ENCODE measurements at places on chromosomes 1 and 21.

GRCh38 chr21:27756191-27756590 is 789.3 kb upstream of the ADAMTS5 start:
- no peak for DNase-seq

- no peak for DNase-seq
These were observed 2.6 kb downstream of the HDGF start for GRCh38 chr1:156748670-156749418.

- no peak for DNase-seq
These were observed 67.0 kb upstream of the PDE9A start for GRCh38 chr21:42586406-42586805.

GRCh38 chr1:51325878-51326755 is 4.2 kb downstream of the TTC39A start:
- no peak for DNase-seq

GRCh38 chr1:31781756-31782371 is 17.7 kb upstream of the ADGRB2 start:
- DNase-seq, result no peak

GRCh38 chr1:21904704-21905520 is 32.2 kb downstream of the HSPG2 start:
- DNase-seq, result peak; percentile 72

DNA sequence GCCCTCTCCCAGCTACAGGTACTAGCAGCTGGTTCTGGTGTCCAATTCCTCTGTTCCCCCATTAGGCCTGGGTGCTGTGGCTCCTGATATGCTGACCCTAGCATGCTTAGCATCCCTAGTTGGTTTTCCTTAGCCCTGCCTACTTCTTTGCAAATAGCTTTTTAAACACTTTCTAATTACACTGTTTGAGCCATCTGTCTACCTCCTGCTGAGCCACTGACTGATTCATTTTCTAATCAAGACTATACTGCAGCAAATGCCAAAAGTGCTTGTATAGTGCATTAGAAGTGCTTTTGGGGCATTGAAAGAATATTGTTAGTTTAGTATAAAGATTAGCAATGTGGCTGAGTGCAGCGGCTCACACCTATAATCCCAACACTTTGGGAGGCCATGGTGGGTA is 36.3 kb downstream of the ERICH3 start:
- no peak for DNase-seq

GRCh38 chr1:42114229-42114628 is 39.0 kb upstream of the GUCA2B start:
- no peak for DNase-seq

DNA sequence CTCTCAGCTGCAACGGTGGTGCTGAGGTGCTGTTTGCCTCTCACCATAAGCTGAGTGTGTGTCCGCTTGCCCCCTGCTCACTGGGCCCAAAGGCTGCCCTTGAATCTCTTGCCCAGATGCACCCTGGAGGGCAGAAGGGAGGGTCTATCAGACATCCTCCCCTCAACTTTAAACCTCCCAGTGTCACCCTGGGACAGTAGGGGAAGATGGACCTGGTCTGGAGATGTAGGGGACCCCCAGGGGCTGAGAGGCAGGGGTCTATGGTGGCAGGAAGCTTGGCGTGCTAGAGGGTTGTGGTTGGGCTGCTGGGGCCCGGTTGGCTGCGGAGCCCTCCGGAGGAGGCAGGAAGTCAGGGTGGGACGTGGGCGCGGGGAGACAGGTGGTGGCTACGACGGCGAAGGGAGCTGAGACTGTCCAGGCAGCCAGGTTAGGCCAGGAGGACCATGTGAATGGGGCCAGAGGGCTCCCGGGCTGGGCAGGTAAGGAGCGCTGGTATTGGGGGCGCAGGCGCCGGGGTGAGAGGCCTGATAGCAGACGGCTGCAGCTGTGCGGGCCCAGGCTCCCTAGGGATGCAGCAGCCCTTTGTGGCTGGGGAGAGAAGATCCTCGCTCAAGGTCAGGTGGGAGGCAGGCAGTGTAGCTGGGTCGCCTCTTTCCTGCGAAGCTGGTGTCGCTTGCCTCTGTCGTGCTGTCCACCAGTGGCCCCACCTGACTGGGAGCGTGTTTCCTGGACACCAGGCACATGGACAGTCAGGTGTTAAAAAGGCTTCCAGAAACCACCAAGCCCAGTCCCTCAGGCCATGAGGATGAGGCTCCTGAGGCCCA is at the start of gene LCK:
Gene LCK, plus strand, starts transcription at position 373 of the 824 bp plus-strand sequence. CDS start 23,065 bp downstream, outside the sequence.
- DNase-seq, result peak; percentile 91

- DNase-seq, result no peak
These were observed 173.7 kb upstream of the COA6 start for GRCh38 chr1:234199476-234200127.

GRCh38 chr1:84635429-84635828 is 54.8 kb downstream of the SSX2IP start:
- DNase-seq, result no peak

- peak; percentile 53 for DNase-seq
These were observed 699 bp upstream of the NES start for GRCh38 chr1:156677616-156678596.

GRCh38 chr1:231062500-231063270 is 22.6 kb upstream of the FAM89A start:
- DNase-seq, result no peak
